ENCODE measurements at places on chromosomes 4 and X. TPM values are rescaled to one million over a fixed set of nuclear protein-coding genes. Genes with fewer than 3 reads are reported as not detected.

DNA sequence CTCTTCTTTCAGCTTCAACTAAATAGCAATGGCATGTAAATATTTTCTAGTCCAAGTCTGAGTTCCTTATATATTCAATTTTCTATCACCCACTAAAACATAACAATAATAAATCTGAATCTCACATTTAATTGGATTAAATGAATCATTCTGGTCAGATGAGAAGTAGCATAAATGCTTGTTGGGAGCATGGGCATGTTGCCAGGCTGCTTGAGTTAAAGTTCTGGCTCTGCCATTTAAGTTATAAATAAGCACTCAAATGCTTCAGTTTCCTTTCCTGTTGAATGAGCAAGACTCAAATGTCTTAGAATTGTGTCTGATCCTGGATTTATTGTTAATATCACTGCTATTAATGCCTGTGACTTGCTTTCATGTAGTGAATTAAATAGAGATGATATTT lies 496.3 kb downstream of the STPG2 start:
- peak; percentile 16 for DNase-seq

GRCh38 chrX:24487571-24487970 lies 22.5 kb downstream of the PDK3 start:
- no peak for DNase-seq

DNA sequence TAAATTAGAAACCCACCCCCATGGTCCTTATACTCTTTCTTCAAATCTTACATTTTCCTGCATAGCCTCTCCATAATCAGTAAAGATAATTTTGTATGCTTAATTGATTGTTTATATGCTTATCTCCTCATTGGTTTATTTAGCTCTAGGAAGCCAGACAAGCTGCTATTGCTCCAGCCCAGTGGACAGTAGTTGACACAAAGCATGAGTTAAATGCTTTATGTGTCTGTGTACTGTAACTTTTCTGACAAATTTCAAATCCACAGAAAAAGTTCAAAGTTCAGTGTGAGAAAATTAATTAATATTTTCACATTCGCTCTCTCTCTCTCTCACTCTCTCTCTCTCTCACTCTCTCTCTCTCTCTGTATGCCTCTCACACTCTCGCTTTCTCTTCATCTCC lies 181.7 kb downstream of the GABRB1 start:
- DNase-seq, result no peak

GRCh38 chr4:180028682-180029081 lies 2214.5 kb upstream of the TENM3 start:
- DNase-seq, result peak; percentile 23

GRCh38 chr4:39626913-39627312 lies 11.8 kb downstream of the SMIM14 start:
- DNase-seq, result no peak

DNA sequence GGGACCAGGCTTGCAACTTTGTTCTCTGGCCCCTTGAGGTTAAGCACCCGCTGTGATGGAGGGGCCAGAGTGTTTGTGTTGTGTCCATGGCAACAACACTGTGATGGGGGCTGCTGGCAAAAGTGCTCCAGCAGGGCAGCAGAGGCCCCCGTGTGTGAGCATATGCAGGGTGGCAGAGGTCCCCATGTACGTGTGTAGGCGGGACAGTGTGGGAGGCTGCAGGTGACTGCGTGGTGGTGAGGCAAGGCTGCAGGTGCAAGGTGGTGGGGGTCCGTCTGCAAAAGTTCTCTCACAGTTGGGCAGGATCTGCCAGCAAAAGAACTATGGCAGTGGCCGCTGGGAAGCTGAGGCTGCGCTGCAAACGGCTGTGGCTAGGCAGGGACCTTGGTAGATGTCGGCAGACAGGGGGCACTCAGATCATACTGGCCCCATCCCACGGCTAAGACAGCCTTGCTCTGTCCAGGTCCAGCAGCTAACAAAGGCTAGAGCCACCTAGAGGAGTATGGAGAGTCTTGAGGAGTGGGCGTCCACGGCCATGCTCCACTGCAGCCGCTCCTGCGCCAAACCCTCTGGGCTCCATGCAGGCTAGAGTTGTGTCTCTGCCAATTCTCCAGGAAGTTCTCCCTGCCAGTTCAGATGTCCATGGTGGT lies 46.8 kb upstream of the PASD1 start:
- no peak for DNase-seq

DNA sequence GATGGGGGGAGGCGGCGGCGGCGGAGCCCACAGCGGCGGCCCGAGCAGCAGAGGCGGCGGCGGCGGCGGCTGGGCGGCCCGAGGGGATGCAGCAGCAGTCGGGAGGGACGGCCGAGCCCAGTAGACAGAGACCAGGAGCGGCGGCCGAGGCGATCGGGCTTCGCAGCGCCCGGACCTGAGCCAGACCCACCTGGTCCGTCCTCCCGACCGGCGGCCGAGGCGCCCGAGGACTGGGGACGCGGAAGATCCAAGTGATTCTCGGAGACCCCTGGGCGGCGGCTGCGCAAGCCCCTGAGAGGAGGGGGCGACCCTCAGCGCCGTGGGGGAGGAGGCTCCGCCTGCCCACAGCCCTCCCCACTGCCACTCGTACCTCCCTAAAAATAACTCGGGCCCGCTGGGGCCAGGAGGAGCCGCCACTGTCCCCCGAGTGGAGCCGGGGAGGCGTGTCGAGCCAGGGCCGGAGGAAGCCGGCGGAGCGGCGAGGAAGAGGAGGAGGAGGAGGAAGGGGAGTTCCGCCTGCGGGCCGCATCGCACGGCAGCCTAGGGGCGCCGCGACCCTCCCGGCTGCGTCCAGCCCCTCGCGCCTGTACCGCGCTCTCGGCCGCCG lies 608 bp downstream of the RAPGEF2 start:
- no peak for DNase-seq

DNA sequence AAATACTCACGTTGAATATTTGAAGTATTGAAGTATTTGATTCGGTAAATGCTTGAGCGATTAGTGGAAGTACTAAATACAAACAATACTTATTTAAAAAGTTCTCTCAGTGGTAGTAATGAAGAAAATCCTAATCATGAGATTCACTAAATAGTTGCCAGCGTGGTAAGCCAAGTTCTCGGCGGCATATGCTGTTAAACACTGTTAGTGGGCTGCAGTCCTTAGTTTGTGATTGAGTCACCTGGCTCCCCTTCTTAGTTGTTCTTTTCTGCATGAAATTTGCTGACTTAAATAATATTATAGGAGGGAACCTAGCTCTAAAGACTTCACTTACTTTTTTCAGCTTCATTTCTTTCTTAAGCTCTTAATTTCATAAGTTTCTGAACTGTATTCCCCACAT lies 51.4 kb downstream of the STIM2 start:
- DNase-seq, result no peak

DNA sequence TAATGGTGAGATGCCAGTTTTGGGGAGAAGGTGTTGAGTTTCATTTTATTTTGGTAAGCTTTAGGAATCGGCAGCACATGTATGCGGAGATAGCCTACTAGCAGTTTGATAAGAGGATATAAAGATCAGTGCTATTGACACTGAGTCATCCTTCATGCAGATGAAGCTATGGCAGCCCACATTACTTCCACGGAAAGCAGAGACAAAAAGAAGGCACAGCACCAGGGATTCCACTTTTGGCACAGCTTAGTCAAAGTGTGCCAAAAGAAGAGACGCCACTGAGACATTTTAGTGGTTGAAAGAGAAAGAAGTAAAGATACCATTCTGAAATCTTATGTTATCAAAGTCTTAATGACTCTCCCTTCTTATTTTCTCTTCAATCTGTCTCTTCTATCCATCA lies 103.8 kb downstream of the GABRB1 start:
- DNase-seq, result no peak

DNA sequence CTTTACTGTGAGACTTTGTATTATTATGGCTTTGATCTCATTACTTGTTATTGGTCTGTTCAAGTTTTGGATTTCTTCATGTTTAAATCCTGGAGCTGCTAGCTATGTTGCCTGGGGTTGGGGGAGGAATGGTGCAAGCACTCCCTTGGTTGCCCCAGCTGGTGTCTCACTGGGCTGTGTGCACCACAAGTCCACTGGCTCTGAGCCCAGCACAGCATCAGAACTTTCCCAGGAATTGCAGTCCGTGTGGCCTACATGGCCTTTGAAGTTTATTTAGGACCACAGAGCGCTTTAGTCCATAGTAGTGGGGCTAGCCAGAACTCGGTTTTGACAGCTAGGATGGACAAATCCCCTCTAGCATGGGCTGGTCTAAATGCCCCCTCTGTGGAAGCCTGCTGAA lies 278.8 kb upstream of the RPS6KA3 start:
- DNase-seq, result no peak

- DNase-seq, result no peak
Observed at GRCh38 chr4:106355193-106355592, 13.4 kb downstream of the GIMD1 start.

DNA sequence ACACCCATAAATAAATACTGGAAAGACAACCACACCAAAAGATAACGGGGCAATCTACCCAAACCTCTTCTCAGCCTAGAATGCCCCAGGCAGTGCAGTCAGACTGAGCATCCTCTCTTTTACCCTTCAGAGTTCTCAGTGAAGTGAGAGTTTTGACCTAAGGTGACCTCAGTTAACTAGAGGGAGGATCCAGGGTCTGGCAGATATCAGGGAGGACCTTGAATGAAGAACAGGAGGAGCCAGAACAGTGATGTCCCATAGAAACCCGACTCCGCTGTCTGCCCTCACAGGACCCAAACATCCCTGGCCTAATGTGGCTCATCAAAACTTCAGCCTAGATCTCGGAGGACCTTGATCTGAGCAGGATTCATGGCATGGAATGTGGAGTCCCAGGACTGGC lies at the start of gene MAGEB3:
MAGEB3 (plus strand) TSS at position 263 of the 400 bp plus-strand sequence. CDS start 5,268 bp downstream, outside the sequence.
- DNase-seq, result no peak

DNA sequence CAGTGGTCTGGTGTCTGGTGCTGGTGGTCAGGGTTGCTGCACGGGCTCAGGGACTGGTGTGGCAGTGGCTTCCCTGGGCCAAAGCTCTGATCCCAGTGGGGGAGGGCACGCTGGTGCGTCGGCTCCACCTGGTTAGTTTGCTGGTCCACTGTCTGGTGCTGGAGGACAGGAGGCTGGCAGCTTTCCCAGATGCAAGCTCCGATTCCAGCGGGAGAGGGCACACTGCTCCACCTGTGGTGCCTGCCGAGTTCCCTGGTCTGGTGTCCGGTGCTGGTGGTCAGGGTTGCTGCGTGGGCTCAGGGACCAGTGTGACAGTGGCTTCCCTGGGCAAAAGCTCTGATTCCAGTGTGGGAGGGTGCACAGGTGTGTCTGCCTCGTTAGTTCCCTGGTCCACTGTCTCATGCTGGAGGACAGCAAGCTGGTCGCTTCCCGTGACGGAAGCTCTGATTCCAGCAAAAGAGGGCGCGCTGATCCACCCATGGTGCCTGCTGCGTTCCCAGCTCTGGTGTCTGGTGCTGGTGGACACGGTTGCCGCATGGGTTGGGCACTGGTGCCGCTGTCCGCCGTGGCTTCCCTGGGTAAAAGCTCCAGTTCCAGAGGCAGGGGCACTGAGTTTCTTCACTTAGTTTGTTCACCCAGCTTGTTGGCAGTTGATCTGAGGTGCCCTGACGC lies 5.8 kb downstream of the VMA21 start:
- peak; percentile 6 for DNase-seq

DNA sequence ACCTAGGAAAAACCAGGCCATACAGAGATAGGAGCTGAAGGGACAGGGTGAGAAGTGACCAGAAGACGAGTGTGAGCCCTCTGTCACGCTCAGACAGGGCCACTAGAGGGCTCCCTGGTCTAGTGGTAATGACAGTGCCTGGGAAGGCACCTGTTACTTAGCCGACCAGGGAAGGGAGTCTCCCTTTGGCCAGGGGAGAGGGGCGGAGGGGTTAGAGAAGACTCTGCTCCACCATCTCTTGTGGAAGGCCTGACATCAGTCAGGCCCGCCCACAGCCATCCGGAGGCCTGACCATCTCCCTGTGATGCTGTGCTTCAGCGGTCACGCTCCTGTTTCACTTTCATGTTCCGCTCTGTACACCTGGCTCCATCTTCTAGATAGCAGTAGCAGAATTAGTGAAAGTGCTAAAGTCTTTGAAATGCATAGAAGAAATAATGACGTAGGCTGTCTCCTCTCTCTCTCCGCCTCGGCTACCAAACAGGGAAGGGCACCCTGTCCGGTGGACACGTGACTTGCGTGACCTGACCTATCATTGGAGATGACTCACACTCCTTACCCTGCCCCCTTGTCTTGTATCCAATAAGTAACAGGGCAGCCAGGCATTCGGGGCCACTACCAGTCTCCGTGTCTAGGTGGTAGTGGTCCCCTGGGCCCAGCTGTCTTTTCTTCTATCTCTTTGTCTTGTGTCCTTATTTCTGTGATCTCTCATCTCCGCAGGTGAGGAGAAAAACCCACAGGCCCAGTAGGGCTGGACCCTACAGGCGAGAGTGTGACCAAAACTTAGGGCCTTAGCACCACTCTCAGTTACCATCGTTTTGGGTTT lies 26.7 kb downstream of the HTT-AS start:
- peak; percentile 35 for DNase-seq

- no peak for DNase-seq
Observed at GRCh38 chr4:166077782-166078181, 204.7 kb downstream of the TLL1 start.

DNA sequence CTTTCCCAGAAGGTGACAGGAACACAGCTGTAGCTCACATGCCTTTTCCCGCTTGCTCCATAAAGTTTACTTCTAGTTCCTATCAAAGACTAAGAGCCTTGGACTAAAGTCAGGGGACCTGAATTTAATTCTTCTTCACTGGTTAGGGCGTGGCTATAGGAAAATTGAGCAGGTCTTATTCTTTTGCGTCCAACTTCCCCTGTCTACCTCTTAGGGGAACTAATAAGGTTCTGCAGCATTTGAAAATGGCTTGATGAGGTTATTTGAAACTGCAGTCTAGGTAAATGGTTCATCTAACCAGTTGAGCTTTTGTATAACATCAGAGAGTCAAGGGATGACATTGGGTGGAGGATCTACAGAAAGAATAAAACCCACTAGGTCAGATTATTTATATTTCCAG lies 2.6 kb downstream of the ARHGAP10 start:
- no peak for DNase-seq

GRCh38 chr4:139658586-139659382 lies 6.8 kb upstream of the MGST2 start:
- DNase-seq, result no peak

- no peak for DNase-seq
Observed at GRCh38 chrX:2572740-2573139, 72.0 kb upstream of the DHRSX start.

DNA sequence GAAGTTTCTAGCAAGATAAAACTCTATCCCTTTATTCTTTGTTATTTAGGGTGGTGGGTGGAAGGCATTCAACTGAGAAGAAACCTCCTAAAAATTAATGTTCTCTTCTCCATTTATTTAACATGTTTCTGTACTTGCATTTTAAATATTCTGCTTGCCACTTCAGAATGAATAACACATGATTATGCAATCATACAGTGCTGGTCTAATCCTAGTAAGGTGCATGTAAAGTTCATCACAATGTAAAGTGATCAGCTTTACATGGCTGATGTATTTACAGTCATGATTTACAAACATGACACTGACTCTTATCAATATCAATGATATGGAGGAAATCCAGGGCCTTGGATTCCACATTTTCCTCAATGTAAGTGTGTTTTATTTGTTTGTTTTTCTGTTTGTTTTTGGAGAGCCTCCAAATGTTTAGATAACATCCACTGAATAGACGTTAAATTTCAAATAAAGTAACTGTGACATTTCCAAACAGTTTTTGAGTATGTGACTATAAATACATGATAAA lies 342.1 kb upstream of the CTSO start:
- DNase-seq, result no peak

- DNase-seq, result peak; percentile 72
Observed at GRCh38 chr4:87853108-87853507, 20.3 kb downstream of the MEPE start.

PWWP3B gene
- 22.1 TPM for polyA plus RNA-seq

FGD1 gene
- polyA plus RNA-seq, result 13.4 TPM

GYPE gene
- polyA plus RNA-seq, result 1.2 TPM

HS3ST1 gene
- 0.08 TPM for polyA plus RNA-seq

GCNA gene
- polyA plus RNA-seq, result 2.1 TPM

MUC7 gene
- not detected for polyA plus RNA-seq

PDE6B gene
- 12.4 TPM for polyA plus RNA-seq
